Chondrocyte (in vitro differentiated cells): ENCODE measurements at places on chromosomes 16 and 17. TPM values are rescaled to one million over a fixed set of nuclear protein-coding genes. Genes with fewer than 3 reads are reported as not detected.

GRCh38 chr17:81906476-81907218, 4.6 kb downstream of the PCYT2 start:
- H3K4me3 ChIP-seq = no peak overlapping the region
- H3K4me1 ChIP-seq = peaks cover 10% of the 10 kb centered on the region
- H3K36me3 ChIP-seq = peaks cover 4% of the 10 kb centered on the region
- no peak overlapping the region for H3K27ac ChIP-seq

- H3K4me3 ChIP-seq = no peak overlapping the region
- no peaks in the 10 kb centered on the region for H3K27me3 ChIP-seq
- DNase-seq = no peak
- peaks cover 35% of the 10 kb centered on the region for H3K4me1 ChIP-seq
- H3K36me3 ChIP-seq = no peaks in the 10 kb centered on the region
Observed at GRCh38 chr17:13931800-13932460, 137.4 kb upstream of the COX10 start.

DNA sequence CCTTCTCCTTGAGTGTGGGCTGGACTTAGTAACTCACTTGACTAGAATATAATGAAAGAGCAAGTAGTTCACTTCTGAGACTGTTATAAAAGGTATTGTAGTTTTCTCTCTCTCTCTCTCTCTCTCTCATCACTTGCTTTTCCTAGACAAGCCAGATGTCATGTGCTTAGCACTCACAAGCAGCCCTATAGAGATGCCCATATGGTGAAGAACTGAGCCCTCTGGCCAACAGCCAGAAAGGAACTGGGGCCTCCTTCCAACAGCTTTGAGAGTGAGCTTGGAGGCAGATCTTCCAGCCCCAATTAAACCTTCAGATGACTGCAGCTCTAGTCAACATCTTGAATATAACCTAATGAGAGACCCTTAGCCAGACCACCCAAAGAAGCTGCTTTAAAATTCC, 440.5 kb downstream of the GRIN2A start:
- no peaks in the 10 kb centered on the region for H3K36me3 ChIP-seq
- DNase-seq = no peak
- H3K27ac ChIP-seq = no peak overlapping the region
- no peaks in the 10 kb centered on the region for H3K27me3 ChIP-seq
- H3K4me3 ChIP-seq = no peak overlapping the region

GRCh38 chr17:76136276-76137000, 4.6 kb downstream of the FOXJ1 start:
- H3K4me1 ChIP-seq = peaks cover 13% of the 10 kb centered on the region
- peaks cover 20% of the 10 kb centered on the region for H3K27me3 ChIP-seq
- peak; percentile 59 for DNase-seq
- no peaks in the 10 kb centered on the region for H3K36me3 ChIP-seq
- H3K4me3 ChIP-seq = no peak overlapping the region
- no peak overlapping the region for H3K27ac ChIP-seq

ENPP7 gene
- total RNA-seq = not detected in 3 replicates

SYNGR3 gene
- 0.39 to 0.74 TPM (median 0.67 TPM) in 3 replicates for total RNA-seq

GRCh38 chr17:48671697-48672171, 45.6 kb upstream of the HOXB9 start:
- H3K36me3 ChIP-seq = peaks cover 2% of the 10 kb centered on the region
- H3K4me1 ChIP-seq = peaks cover 6% of the 10 kb centered on the region
- H3K4me3 ChIP-seq = peak overlapping the region; percentile 77
- peaks cover 50% of the 10 kb centered on the region for H3K27me3 ChIP-seq
- H3K27ac ChIP-seq = peak overlapping the region; percentile 27

ARHGDIG gene
- 0.82 to 4.0 TPM (median 3.7 TPM) in 3 replicates for total RNA-seq

DNA sequence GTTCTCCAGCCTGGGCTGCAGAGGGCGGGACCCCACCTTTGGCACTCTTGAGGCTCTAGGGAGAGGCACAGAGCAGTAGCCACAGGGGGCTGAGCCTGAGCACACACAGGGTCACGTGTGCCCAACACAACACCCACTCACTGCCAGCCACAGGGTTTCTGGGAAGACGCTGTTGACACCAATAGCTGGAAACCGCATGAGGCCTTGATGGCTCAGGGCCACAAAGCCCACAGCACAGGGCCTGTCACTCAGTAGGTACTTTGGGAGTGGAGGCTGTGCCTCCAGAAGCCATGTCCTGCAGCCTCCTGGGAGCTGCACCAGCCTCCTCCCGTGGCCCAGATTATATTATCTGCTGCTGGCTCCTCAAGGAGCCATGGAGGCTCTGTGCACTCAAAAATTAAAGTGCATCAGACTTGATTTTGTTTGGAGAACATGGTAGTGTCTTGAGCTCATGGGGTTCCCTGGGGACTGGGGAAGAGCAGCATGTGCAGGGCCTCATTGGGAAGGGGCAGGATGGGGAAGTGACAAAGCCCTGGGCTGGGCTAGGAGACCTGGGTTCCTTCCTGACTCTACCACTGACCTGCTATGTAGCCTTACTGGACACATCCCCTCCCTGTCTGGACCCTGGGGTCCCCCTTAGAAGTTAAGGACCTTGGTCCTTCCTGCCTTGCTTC, 12.5 kb upstream of the SREBF1 start:
- peaks cover 15% of the 10 kb centered on the region for H3K36me3 ChIP-seq
- peak overlapping the region; percentile 13 for H3K27ac ChIP-seq
- no peak for DNase-seq

- no peak overlapping the region for H3K27ac ChIP-seq
- DNase-seq = no peak
- peaks cover 9% of the 10 kb centered on the region for H3K4me1 ChIP-seq
- H3K4me3 ChIP-seq = no peak overlapping the region
- H3K27me3 ChIP-seq = no peaks in the 10 kb centered on the region
- peaks cover 26% of the 10 kb centered on the region for H3K36me3 ChIP-seq
Observed at GRCh38 chr16:16144416-16144815, 78.9 kb downstream of the ABCC6 start.

DNA sequence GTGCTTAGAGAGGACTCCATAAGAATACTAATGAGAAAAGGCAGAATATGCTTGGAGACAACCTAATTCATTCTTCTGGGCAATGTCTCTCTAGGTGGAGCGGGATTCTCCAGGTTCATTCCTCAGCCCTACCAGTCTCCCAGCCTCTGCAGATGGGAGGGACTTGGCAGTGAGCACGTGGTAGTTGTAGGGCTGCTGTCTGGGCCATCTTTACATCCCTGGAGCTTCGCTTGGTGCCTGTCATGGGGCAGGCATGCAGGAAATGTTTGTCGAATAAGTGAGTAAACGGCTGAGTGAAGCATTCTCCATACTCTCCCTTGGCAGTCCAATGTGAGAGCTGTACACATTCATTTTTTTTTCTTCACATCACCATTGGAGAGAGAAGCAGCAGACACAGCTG, 387.5 kb downstream of the UTP18 start:
- peaks cover 2% of the 10 kb centered on the region for H3K27me3 ChIP-seq
- H3K4me3 ChIP-seq = no peak overlapping the region
- H3K36me3 ChIP-seq = no peaks in the 10 kb centered on the region
- no peaks in the 10 kb centered on the region for H3K4me1 ChIP-seq
- DNase-seq = no peak
- H3K27ac ChIP-seq = no peak overlapping the region

GRCh38 chr17:77453613-77454241, 313.0 kb downstream of the SEC14L1 start:
- peaks cover 2% of the 10 kb centered on the region for H3K36me3 ChIP-seq
- H3K27ac ChIP-seq = no peak overlapping the region
- H3K27me3 ChIP-seq = no peaks in the 10 kb centered on the region
- no peak for DNase-seq
- no peak overlapping the region for H3K4me3 ChIP-seq
- peaks cover 61% of the 10 kb centered on the region for H3K4me1 ChIP-seq

DHRS7C gene
- total RNA-seq = 0.62 to 1.8 TPM in 2 of 3 replicates, not detected in the other

DNA sequence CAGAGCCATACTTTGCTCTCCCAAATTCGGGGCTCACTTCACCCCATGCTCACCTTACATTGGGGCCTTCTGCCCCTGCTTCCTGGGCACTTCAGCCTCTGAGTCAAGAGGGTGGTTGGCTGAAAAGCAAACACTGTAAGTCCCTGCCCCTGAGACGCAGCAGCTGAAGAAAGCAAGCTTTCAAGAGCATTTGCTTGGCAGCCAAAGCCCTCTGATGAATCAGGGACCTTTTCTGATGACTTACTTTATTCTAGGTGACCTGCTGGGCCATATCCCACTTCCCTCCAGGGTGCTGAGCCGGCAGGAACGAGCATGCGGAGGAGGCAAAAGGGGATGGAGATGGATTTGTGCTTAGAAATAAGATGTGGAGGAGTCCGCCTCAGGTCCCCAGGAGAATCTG, 147.0 kb upstream of the TNRC6C start:
- H3K27me3 ChIP-seq = peaks cover 6% of the 10 kb centered on the region
- H3K4me3 ChIP-seq = no peak overlapping the region
- no peaks in the 10 kb centered on the region for H3K36me3 ChIP-seq
- peak; percentile 34 for DNase-seq
- no peak overlapping the region for H3K27ac ChIP-seq

MAPK8IP3 gene
- 53.8 to 66.0 TPM (median 56.4 TPM) in 3 replicates for total RNA-seq

KRTAP3-2 gene
- not detected in 3 replicates for total RNA-seq

DNA sequence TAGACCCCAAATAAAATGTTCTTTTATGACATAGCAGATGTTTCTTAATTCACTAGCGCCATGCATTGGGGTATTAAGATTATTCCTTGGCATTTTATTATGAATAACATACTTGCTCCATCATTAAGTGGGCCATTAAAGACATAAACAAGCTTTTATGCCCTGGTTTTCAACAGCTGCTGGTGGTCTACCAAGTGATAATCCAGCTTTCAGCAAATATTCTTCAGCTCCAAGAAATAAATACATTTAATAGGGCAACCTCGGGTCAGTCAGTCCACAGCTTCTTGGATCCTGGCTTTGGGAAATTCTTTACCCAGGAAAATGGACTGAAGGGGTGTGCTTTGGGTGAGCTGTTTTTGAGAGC, 217.3 kb upstream of the IRX3 start:
- peaks cover 2% of the 10 kb centered on the region for H3K36me3 ChIP-seq
- peaks cover 16% of the 10 kb centered on the region for H3K27me3 ChIP-seq
- H3K4me3 ChIP-seq = no peak overlapping the region
- no peak for DNase-seq

GRCh38 chr17:9044772-9045463, 23.6 kb downstream of the NTN1 start:
- DNase-seq = no peak
- H3K4me1 ChIP-seq = no peaks in the 10 kb centered on the region
- H3K27me3 ChIP-seq = peaks cover 2% of the 10 kb centered on the region
- no peak overlapping the region for H3K4me3 ChIP-seq
- peaks cover 4% of the 10 kb centered on the region for H3K36me3 ChIP-seq

GRCh38 chr17:21689604-21690003, 2.7 kb upstream of the KCNJ18 start:
- H3K36me3 ChIP-seq = no peaks in the 10 kb centered on the region
- no peaks in the 10 kb centered on the region for H3K27me3 ChIP-seq
- H3K4me3 ChIP-seq = no peak overlapping the region
- H3K27ac ChIP-seq = peak overlapping the region; percentile 80
